ENCODE measurements at places on chromosomes 1 and 21. TPM values are rescaled to one million over a fixed set of nuclear protein-coding genes. Genes with fewer than 3 reads are reported as not detected.

The S100A3 gene
- total RNA-seq: 11.2 TPM

The ST6GALNAC5 gene
- not detected for total RNA-seq

The ST6GALNAC3 gene
- total RNA-seq: 0.88 TPM

The CCDC185 gene
- total RNA-seq: not detected

The OVAAL gene
- not detected for total RNA-seq

The NGF gene
- total RNA-seq: 3.1 TPM

The RNU1-4 gene
- total RNA-seq: under 0.01 TPM

The AGO1 gene
- total RNA-seq: 9.4 TPM

The MYOC gene
- 0.10 TPM for total RNA-seq

The FALEC gene
- not detected for total RNA-seq

The ZNF593 gene
- 33.3 TPM for total RNA-seq

The FCN3 gene
- 0.29 TPM for total RNA-seq

The LCA5L gene
- 1.4 TPM for total RNA-seq

The LCE6A gene
- not detected for total RNA-seq

The RPTN gene
- total RNA-seq: not detected

The SPATA17 gene
- total RNA-seq: 0.37 TPM

The PRDM16 gene
- total RNA-seq: 4.2 TPM

The SLC2A5 gene
- total RNA-seq: 5.8 TPM

The MR1 gene
- 20.7 TPM for total RNA-seq

The CSF3R gene
- not detected for total RNA-seq

The C8A gene
- not detected for total RNA-seq

The APCS gene
- not detected for total RNA-seq

The MMP23B gene
- total RNA-seq: 15.7 TPM

The PDC gene
- 0.31 TPM for total RNA-seq
